D721Med (cell line): ENCODE measurements at places on chromosomes 4 and X.

- DNase-seq = no peak
Observed at GRCh38 chr4:122917731-122918130, 4.7 kb downstream of the NUDT6 start.

GRCh38 chr4:162140051-162140683 lies 23.6 kb downstream of the FSTL5 start:
- DNase-seq = no peak

GRCh38 chr4:165828928-165829327 lies 44.1 kb upstream of the TLL1 start:
- no peak for DNase-seq

- no peak for DNase-seq
Observed at GRCh38 chrX:106897259-106897658, 5.9 kb downstream of the RIPPLY1 start.

DNA sequence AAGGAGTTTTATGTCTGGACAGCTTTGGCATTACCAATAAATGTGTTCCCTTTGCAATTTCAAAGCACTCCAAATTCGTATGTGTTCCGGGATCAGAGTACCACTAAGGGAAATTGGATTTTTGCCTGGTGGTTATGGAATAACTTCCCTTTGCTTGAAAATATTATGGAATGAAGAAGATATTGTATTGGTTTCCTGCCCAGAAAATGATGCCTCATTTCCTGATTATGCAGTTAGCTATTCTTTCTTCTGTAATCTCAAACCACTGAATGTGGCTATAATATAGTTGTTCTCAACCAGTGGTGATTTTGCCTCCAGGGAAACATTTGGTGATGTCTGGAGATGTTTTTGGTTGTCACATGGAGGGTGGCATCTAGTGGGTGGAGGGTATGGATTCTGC lies 142.9 kb downstream of the PCDH7 start:
- DNase-seq = no peak

- DNase-seq = no peak
Observed at GRCh38 chr4:15425520-15425919, 2.3 kb upstream of the C1QTNF7 start.

GRCh38 chrX:88586317-88586716 lies 160.7 kb upstream of the CPXCR1 start:
- no peak for DNase-seq
